Inflammatory macrophage treated with lipopolysaccharide for 1 hour (primary cell): ENCODE measurements at places on chromosomes 3 and 15.

DNA sequence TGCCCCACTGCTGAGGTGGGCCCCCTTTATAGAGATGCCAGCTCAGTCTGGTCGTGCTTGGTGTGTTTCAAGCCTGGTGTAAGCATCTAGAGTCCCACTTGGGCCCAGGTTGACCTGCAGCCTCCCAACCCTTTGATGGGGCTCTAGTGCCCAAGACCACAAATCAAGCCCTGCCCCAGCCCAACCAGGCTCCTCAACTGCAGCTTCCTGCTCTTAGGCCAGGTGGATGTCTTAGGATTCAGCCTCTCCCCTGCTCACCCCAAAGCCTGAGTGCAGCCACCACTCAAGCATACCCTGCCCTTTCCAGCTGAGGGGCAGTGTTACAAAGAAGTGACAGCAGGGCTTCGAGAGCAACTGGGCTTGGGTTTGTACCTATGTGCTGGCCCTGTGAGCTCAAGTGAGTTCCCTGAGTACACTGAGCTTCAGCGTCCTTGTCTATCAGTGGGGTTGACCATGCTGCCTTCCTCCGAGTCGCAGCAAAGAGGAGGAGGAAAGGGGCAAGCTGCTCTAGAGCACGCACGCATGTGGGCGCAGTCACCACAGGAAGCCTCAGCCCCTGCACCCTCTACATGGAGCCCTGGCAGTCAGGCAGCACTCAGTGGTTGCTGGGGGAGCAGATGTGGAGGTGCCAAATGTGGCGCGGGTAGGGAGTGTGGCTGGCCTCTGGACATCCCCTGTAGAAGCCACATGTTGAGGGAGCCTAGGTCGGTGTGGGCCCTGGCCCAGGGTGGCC lies 120.7 kb downstream of the EEFSEC start:
- DNase-seq = no peak

DNA sequence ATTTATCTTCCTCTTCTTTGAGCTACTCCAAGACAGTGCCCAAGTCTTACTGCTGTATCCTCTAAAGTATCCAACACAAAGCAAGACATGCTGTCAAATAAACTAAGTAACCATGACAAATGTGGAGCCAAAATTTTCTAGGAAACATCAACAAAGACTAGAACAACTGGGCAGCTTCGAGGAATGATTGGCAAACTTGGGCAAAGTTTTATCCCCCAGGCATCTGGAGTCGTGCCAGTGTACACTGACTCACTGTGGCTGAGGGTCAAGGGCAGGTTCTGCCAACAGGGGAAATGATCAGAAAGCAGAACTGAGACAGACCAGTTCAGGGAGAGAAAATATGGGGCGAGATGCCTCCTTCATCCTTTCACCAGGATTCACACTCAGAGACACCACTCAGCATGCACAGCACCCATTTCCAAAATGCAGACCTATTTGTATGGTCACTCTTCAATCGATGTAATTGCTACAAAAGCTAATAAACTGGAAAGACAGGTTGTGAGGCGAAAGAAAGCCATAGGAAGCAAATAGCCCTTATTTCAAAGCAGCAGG lies 65.8 kb downstream of the MB21D2 start:
- peak; percentile 84 for DNase-seq

DNA sequence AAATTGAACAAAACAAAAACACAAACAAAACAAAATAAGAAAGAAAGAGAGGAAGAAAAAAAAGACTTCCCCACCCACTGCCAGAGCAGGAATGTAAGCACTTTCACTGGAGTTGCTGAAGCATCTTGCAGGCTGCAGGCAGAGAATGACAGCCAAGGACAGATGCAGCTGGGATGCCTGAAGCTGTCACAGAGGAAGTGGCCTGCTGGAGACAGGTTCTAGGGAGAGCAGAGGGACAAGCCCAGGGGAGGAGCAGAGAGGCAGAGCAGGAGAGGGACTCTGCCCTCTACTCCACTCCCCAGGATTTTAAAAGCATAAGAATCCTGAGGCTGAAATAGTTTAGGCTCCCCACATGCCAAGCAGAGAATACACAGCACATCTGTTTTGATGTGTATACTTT lies 326.2 kb downstream of the TUSC7 start:
- no peak for DNase-seq

DNA sequence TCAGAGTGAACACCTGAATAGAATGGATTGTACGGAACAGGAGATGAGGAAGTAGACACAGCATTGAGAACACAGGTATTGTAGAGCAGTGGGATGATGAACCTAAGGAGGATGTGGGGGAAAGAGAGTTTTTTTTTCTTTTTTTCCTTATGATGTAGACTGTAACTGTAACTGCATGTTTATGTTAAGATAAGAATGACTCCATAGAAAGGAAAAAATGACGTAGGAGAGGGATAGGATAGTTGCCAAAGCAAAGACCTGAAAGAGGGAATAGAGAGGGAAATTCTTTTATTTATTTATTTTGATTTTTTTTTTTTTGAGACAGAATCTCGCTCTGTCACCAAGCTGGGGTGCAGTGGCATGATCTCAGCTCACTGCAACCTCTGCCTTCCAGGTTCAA lies 33.2 kb downstream of the APH1B start:
- DNase-seq = no peak

DNA sequence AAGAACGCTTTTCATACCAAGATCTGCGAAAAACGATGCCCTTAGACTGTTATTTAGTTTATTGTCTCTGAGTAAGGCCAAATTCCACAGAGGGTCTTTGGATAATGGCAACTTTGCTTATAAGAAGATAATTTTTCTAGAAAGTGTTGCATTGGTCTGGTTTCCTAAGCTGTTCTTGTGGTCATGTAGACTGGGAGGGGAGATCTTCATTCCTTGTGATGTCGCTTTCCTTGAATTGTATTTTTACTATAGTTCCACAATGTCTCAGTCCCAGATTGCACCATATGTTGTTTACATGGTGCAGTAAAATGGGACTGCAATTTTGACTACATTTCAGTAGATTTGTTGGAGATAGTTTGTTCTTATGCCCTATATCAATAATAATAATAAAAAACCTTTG lies 28.8 kb upstream of the ST3GAL6 start:
- DNase-seq = peak; percentile 68

DNA sequence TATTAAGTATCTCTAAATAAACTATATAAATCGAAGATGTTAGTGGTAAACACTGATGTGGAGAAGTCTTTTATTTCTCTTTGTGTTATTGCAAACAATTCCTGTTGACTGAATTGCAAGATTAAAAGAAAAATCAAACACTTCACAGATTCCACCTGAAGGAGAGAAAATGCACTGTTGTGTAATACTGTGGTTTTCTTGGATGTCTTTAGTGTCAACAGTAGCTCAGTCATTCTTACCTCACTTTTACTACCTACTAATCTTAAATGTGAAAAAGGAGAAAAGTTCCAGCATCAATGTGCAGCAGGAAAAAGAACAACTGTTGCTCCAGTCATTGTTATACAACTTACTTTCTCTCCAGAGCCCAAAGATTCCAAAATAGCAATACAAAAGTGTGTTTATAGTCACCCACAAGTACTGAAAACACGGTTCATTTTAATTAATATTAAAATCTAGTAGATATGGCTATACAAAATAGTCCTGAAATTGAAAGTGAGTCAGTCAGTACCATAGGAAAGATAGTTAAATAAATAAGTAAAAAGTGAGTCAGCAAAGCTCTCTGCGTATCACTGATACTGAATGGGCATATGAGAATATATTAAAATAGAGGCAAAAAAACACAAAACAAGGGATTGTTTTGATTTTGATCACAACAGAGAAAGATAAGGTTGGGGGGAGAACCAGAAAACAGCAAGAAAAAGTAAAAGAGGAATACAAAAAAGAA lies 90.5 kb upstream of the CSPG5 start:
- no peak for DNase-seq

DNA sequence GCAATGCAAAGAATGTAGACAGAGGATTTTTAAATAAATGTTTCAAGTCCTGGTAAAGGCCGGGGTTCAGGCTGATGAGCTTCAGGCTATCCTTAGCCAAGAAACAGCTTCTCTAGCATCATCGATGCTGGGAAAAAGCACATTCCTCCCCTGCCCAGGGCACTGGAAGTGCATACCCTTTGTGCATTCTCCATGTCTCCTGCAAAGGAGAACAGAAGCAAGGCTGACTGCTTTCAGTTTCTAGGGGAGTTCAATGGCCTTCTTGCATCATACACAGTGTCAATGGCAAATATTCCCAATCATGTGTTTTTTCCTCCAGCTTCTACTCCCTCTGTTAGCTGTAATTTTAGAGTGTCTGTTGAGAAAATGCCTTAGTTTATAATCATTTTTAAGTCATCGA lies 59.9 kb downstream of the GPR176 start:
- DNase-seq = no peak

GRCh38 chr3:167918008-167918596 lies 177.6 kb downstream of the GOLIM4 start:
- DNase-seq = no peak

DNA sequence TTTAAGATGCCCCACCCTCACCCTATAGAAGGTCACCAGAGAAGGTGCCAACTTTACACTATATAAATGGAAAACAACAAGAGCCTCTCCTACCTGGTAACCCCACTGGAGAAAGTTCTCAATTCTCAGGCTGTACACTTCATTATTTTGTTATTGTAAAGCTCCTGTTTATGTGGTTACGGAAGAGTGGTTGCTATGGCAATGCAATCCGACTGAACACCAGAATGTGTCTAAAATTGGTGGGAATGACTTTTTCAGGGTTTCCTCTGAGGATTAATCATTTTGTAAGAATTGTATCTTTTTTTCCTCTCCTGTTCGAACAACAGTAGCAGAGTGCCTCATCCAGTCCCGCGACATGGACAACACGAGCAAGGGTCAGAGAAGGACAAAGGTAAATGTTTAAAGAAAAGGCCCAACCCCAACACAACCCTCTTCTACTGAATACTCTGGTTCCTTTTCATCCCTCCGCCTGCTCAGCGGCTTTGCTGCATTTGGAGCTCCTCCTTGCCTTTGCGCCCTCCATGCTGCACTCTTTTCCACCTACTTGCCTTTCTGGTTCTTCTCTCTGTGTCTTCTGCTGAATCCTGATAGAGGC lies 45.3 kb downstream of the DGKG start:
- no peak for DNase-seq

DNA sequence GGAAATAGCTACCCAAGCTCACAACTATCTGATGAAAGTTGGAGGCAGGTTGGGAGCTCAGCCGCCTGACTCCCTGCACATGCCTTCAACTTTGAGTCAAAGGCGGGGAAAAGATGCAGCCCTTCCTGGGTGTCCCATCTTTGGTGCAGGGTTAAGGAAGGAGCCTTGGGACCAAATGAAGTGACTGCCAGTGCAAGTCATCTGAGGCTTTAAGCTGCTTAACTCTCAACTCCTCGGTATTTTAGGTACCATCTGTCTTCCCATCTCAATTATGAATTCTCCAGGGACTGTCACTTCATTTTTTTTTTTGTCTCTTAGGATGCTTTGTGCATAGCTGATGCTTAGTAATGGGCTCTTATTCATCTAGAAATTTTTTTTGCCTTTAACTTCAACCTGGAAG lies 408.8 kb upstream of the C2CD4B start:
- no peak for DNase-seq

DNA sequence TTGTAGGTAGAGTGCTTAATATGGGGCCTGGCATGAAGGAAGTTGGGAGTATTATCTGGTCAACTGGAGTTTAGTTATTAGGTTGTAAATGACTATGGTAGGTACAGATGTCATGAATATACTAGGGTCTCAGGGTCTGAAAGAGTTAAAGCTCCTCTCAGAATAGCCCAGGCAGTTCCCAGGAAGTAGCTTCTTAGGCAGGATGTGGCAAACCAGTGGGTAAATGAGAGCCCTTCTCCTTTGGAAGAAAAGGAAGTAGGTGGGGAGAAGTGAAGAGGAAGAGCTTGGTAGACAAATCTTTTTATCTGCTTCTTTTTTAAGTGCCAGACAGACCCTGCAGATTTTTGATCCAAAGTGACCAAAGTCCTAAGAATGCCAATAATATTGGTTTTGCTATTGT lies 24.5 kb downstream of the MAP2K1 start:
- peak; percentile 57 for DNase-seq

- no peak for DNase-seq
These were observed 27.2 kb downstream of the PTX3 start for GRCh38 chr3:157463816-157464215.

- no peak for DNase-seq
These were observed 83.3 kb upstream of the MYO5C start for GRCh38 chr15:52378746-52379394.
